Activated CD4-positive, alpha-beta T cell treated with anti-CD3 and anti-CD28 coated beads, Interleukin-2, amount 10 ng/mL, durations not matched to agents 7 days and 5 days (primary cell): ENCODE measurements at places on chromosomes 2 and 18.
A peak's percentile ranks its signal among the peaks of the same experiment; 100 is the strongest.

- no peak for DNase-seq
Observed at GRCh38 chr18:10285283-10285640, 169.2 kb upstream of the APCDD1 start.

DNA sequence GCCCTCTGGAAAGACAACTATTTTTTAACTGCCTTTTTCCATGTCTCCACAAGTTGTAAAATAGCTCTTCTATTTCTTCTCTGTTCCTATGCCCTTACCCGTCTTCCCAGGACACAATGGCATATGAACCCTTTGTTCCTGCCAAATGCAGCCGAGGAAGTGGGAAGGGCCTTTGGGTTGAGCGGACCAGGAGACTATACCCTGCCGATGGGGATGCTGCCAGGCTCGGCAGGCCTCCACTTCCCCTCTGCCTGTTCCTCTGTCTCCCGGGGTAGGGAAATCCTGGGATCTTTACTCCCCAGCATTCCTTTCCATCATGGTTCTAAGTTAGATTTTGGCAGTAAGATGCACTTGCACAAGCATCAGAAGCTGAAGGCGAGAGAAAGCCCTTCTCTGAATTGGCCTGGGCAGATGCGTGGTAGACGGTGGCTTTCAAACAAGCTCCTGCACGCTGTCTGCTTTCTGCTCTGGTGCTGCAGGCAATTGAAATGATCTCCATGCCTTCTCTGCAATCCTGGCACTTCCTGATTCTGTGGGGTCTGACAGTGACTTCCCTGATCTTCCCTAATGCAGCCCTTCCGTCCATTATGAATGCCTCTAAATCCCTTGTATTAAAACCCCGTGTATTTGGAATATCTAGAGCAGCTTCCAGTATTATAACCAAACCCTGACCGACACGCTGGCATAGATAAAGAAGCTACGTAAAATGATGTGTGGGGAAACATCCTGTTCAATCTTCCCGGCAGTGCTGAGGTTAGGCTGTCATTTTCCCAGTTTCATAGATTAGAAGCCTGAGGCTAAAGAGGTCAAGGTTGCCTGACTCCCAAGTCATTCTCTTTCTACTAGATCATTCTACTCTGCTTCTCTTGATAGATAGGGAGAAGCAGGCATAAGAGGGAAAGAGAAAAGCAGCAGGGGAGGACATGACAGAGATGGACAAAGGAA is 69.8 kb downstream of the MCFD2 start:
- no peak for DNase-seq

GRCh38 chr2:27721884-27722485 is 49.5 kb upstream of the MRPL33 start:
- no peak for DNase-seq

DNA sequence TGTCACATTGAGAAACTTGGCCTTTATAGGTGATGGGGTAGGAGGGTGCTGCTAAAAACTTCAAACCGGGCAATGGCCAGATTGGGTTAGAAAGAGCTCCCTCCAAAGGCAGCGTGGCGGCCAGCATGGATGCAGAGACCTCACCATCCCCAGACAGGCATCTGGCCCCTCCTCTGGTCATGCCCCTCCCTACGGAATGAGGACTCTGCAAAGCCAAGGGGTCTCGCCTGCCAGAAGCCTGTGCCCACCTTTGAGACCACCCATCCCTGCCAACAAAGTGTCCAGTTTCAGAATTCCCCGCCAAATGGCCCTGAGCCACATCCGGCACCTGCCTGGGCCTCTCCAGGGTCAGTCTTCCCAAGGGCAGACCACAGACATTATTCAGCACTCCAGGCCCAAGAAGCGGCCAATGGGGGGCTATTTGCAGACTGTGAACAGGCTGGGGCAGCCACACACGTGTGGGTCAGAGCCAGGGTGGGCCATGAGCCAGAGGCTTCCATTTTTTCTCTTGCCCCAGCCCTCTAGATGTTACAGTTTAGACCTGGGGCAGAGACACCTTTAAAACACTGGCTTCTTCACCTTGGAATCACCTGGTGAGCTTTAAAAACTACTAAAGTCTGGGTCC is 4.2 kb upstream of the ATP6V1B1 start:
- peak; percentile 2 for DNase-seq

DNA sequence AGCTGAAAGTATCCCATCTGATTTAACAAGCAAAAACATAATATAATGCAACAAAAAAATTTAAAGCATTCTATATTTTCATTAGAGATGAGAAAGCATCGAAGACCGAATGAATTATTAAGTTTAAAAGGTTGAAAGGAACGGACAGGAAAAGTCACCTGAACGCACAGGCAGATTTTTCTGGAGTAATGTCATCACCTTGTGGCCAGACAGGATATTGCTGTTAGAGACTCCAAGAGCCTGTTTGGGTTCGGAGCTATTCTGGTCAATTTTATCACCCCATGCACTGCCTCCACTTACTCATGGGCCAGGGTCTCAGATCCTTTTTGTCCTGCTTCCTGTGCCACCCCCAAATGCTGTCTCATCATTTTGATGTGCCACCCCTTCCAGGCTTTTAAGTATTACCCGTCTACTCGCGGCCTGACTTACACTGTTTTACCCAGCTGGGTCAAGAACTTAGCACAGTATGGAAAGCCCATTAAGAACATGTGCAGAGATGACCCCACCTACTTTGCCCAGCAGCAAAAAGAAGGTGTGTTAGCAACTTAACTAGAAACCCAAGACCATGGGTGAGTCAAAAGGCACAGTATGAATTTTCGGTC is 27.3 kb downstream of the GKN2 start:
- DNase-seq = peak; percentile 74
